Stimulated activated CD4-positive, alpha-beta T cell treated with anti-CD3 and anti-CD28 coated beads, Interleukin-1b, Interleukin-23, amount 100 ng/mL, for 1 hour (primary cell): ENCODE measurements at places on chromosomes 7 and 10.

GRCh38 chr10:77545585-77545984, 92.0 kb downstream of the KCNMA1 start:
- no peak for DNase-seq

GRCh38 chr10:100866010-100866409, 46.8 kb upstream of the SLF2 start:
- DNase-seq = no peak

DNA sequence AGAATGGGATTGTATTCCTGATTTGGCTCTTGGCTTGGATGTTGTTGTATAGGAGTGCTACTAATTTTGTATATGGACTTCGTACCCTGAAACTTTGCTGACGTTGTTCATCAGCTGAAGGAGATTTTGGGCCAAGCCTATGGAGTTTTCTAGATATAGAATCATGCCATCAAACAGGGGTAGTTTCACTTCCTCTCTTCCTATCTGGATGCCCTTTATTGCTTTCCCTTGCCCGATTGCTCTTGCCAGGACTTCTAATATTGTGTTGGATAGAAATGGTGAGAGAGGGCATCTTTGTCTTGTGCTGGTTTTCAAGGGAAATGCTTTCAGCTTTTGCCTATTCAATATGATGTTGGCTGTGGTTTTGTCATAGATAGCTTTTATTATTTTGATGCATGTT, 92.3 kb downstream of the CCDC7 start:
- no peak for DNase-seq

GRCh38 chr7:55140221-55140940, 121.6 kb downstream of the EGFR start:
- no peak for DNase-seq

DNA sequence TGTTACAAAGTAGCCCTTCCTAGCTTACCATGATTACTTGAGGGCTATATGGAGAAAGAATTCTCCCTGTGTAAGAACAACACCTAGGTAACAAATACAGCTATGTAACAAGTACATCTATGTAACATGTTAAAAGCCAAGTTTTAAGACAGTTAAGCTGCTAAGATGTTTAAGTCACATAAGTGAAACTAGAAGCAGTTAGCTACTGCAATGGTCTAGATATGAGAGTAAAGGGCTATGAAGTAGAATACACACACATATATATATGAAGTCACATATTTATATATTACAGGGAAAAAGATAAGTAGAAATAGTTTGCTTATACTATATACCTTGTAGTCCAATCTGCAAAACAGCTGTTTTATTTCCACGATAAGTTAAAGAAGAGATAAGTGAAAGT, 14.4 kb downstream of the POT1 start:
- DNase-seq = no peak

DNA sequence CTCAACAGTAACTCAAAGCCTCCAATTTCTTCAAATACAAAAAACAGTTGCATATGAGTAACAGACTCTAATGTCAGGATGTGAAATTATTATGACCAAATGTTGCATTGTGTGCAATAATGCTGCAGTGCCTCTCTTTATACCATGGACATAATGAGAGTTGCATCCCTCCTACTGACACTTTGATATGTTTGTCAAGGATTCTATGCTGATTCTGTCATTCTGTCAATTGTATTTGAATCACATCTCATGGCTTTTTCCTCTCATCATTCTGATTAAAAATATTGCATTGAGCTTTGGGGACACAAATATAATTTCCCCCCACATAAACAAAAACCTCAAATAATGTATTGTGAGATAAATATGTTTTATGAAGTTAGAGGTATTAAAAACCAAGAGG, 84.6 kb upstream of the SGCE start:
- DNase-seq = no peak

DNA sequence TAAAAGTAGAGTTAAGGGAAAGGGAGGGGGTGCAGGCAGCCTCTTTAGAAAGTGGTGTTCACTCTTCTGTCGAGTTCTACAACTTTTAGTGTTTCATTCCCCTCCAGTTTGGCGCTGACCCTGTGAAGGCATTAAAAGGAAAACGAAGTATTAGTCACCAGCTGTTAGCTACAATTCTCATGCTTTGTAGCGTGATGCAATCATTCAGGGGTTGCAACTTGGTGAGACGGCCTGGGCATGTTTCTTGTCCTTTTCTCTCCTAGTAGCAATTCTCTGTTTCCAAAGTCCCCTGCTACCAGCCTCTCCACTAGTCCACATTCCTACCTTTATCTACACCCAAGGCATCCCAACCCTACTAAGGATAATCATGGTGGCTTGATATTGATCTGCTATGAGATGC, 33.7 kb upstream of the DGKI start:
- DNase-seq = no peak

DNA sequence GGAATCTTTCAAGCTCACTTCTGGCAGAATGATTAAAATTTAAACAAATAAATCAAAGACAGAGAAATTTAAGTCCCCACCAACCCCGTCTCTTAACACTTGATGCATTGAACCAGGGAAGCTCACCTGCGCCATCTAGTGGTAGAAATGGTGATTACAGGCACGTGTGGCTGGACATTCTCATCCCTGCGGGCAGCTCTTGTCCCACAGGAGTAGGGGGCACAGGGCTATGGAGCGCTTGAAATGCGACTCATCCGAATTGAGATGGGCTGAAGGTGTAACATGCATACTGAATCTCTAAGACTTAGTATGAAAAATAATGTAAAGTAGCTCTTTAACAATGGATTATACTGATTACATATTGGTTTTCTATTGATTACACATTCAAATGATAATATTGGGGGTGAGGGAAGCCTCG, 24.8 kb upstream of the SLIT1 start:
- DNase-seq = peak; percentile 23

DNA sequence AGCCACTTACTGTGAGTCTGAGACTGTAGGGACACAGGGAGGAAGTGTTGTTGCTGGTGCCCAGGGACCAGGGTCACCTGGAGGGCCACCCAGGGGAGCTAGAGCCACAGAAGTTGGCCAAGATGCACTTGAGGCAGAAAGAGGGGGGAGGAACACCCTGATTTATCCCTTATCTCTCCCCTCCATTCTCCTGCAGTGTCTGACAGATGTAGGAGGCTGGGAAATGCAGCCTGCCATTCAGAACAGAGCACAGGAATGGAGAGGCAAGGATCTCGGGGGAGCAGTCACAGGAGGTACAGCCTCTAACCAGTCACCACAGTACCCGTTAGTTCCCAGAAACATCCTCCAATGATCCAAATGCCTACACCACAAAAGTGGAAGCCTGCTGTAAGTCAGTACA, 118.4 kb upstream of the SLC26A5 start:
- DNase-seq = no peak

- DNase-seq = no peak
These were observed 43.8 kb upstream of the SEC61G start for GRCh38 chr7:54802841-54803240.

DNA sequence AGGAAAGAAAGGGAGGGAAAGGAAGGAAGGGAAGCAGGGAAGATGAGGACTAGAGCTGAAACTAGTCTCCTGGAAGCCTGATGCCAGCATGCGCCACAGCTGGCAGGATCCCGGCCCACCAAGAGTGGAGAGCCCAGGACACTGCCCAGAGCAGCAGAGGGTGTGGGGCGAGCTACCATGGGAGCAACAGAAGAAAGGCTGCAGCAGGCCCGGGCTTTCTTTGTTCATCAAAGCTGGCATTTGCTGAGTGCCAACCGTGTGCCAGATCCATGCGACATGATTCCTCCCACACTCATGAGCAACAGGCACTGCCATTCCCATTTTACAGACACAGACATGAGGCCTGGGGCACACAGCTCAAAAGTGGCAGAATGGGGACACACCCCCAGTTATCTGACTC, 68.9 kb downstream of the FAM53B start:
- DNase-seq = no peak

DNA sequence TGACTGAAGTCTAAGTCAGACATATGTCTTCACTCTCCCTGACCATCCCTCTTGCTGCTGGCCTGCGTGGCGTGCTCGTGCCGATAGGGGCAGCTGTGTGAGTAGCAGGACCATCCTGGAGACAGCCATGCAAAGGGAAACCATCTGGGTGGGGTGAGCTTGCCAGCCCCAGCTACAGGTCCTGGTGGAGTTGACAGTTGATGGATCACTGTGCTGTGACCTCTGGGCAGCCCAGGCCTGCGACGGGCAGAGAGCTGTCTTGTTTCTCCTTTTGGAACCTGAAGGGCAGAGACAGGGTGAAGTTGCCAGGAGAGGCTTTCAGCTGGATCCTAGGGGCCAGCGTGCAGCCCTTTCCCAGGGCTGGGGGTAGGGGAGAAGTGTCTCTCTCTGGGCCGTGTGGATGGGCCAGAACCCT, 44.7 kb downstream of the GRK5 start:
- no peak for DNase-seq

- DNase-seq = no peak
These were observed 77.7 kb downstream of the OTUD1 start for GRCh38 chr10:23516530-23516929.

DNA sequence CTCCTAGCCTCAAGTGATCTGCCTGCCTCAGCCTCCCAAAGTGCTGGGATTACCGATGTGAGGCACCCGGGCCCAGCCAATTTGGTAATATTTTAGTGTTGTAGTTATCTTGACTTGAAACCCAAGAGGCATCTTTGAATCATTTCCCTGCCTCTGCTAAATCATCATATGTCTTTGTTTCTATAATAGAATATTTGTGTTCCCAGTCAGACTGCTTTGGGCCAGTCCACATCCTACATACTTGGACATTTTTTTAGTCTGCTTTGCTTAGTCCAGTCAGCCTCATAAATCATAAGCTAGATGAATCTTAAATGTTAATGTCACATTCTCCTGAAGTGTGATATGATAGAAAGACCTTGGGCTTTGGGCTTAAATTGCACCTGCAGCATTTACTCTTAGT, 5.9 kb downstream of the STAM start:
- DNase-seq = no peak

DNA sequence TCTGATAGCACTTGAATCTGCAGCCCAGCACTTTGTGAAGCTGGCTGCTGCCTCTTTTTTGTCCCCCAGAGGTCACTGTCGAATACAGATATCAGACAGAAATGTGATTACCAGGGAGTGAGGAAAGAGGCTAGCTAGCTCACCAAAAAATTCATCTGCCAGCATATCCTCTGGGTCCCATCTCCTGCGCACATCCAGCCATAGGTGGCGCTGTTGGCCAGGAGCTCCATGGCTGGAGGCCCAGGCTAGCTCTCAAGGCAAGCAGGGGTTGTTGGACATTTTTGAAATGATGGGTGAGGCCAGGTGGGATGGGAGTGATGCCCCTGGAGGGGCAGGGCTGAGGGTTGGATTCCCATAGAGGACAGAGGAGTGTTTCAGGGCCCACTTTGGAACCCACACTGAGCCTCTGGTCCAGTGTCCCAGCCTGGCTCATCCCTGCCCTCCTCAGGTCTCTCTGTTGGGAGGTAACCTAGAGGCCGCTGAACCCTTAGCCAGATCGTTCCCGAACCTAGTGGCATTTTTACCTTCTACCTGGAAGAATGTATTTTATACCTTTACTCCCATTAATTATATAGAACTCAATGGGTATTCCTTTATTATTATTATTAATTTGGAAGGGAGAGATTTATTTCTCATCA, 14.8 kb downstream of the DPCD start:
- no peak for DNase-seq

GRCh38 chr7:33926535-33926934, 21.2 kb downstream of the BMPER start:
- DNase-seq = no peak

- DNase-seq = no peak
These were observed 12.9 kb downstream of the BHLHA15 start for GRCh38 chr7:98223898-98224700.

GRCh38 chr7:23767514-23767913, 57.5 kb downstream of the STK31 start:
- no peak for DNase-seq

DNA sequence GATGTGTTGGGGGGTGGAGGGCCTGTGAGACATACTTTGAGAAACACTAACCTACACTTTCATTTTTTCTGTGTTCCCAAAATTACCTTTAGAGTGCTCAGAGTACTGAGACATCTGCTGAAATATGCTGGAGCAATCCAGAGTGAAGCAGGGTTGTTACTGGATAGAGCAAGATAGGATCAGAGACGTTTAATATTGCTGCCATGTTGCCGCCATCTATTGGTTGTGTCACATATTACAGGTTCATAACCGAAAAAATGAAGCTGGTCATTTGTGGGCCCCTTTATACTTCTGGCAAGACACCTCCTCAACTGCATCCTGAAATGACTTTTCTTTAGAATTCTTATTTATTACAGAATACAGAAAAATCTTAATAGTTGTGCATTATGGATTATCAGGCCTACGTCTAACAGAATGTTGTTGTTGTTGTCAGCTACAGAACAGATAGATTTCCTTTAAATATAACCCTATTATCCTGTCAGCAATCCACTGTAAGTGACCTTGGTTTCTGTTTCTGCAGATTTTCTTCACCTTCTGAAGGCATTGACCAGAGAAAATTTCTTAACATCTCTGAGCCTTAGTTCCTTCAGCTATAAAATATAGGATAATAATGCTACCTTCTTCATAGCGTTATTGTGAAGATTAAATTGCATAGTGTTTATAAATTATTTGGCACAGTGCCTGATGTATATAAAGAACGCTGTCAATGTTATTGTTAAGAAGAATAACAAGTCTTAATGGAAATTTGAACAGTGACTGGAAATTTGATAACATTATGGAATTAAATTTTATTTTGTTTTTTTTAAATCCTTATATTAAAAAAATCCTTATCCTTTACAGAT, 16.2 kb upstream of the DLD start:
- DNase-seq = no peak

GRCh38 chr10:43136995-43137716, 1.1 kb upstream of the CSGALNACT2 start:
- DNase-seq = no peak

- DNase-seq = no peak
These were observed 209.2 kb downstream of the SNX10 start for GRCh38 chr7:26500749-26501352.

- DNase-seq = no peak
These were observed 17.8 kb upstream of the COMTD1 start for GRCh38 chr10:75253281-75254220.

DNA sequence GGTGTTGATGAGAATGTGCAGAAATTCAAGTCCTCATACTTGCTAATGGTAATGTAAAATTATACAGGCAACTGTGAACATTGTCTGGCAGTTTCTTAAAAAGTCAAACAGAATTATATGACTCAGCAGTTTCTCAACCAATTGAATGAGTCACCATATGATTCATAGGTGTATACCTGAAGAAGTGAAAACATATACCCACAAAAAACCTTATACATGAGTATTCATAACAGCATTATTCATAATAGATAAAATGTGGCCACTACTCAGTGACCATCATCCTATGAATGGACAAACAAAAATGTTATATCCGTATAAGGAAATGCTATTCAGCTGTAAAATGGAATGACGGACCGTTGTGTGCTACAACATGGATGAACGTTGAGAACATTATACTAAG, 253.5 kb downstream of the MALRD1 start:
- no peak for DNase-seq

- DNase-seq = no peak
These were observed 36.3 kb downstream of the SMNDC1 start for GRCh38 chr10:110268442-110268841.

- no peak for DNase-seq
These were observed 99.2 kb upstream of the LYZL2 start for GRCh38 chr10:30728766-30729165.
